ENCODE measurements at places on chromosomes 16 and 17.

DNA sequence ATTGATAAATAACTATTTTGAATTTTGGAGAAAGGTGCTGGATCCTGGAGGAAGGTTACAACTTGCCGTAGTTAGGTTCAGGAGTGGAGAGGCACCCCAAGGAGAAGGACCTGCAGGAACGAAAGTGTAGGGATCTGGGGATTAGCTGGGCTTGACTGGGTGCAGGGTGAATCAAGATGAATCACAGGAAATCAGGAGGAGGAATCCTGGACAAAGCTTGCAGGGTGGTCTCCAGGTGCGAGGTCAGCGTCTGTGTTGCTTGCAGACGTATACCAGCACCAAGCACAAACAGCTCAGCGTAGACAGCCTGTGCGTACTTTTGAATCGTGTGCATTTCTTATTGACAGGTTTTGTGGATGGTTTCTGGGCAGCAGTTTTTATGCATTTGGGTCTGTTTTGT lies 144.3 kb downstream of the MSI2 start:
- no peak for DNase-seq

DNA sequence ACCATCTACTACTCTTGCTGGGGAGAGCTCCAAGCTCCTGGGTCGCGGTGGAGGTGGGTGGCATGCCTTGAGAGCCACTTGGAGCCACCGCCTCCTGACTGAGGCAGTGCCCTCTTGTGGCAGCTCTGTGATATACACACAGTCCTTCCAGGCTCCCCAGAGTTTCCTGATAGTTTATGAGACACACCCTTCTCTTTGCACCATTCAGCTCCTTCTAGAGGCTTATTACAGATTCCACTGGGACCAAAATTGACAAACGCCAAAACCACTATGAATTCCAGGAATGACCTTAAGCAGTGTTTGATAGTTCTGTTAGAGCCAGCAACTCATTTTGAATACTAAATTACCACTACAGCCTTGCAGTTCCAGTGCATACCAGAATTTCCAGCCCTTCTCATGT lies 170.1 kb upstream of the CDH13 start:
- no peak for DNase-seq

DNA sequence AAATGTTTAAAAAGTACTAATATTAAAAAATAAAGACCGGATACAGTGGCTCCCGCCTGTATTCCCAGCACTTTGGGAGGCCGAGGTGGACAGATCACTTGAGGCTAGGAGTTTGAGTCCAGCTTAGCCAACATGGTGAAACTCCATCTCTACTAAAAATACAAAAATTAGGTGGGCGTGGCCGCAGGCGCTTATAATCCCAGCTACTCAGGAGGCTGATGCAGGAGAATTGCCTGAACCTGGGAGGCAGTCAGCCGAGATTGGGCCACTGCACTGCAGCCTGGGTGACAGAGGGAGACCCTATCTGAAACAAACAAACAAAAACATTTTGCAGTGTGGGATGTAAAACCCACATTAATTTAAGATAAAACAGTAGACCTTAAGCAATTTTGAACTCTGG lies 11.8 kb downstream of the CDC27 start:
- DNase-seq, result no peak

DNA sequence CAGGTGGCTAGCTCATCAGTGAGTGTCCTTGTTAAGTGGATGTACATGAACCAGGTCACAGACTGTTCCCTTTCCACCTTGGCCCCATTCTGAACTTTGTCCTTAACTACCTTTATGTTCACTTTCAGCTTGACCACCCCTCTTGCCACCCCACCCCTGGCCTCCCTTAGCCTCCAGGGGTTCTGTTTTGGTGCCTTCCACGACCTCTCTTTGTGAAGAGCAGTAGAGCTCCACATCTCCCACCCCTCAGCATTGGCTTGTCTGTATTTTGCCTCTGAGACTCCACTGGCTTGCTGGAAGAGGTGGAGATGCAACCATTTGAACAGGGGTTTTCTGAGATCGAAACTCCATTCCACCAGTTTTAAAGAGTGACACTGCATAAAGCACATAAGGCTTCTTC lies 123.5 kb downstream of the RGS9 start:
- no peak for DNase-seq

- no peak for DNase-seq
Measured at GRCh38 chr16:49019081-49019633, 262.5 kb downstream of the CBLN1 start.

GRCh38 chr17:77346765-77347164 lies 206.0 kb downstream of the SEC14L1 start:
- no peak for DNase-seq

DNA sequence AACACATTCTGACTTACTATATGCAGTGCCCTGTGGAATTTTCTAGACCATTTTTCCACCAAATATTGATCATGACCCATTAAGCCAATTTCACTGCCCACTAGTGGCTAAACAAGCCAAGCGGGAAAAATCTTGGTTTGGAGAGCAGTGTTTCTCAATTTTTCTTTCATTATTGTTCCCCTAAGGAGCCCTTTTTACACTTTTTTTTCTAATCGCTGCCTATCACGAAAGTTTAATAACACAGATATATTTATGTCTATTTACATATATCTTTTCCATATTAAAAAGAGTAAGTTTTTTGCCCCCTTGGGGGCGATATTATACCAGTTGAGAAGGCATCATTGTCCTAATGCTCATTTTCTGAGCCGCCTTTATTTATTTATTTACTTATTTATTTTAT lies 10.8 kb upstream of the TLCD3B start:
- no peak for DNase-seq

GRCh38 chr16:86480444-86480843 lies 29.9 kb upstream of the FOXF1 start:
- no peak for DNase-seq

DNA sequence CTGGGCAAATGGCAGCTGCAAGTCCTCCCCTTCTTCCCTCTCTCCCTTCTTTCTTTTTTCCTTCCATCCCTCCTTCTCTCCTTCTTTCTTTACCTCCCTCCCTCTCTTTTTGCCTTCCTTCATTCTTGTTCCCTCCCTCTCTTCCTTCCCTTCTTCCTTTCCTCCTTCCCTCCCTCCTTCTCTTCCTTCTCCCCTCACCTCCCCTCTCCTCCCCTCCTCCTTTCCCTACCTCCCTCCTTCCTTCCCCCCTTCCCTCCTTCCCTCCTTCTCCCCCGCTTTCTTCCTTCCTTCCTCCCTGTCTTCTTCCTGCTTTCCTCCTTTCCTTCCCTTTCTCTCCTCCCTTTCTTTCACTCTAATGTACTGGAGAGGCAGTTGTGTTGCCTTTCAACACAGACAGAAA lies 110.8 kb upstream of the SALL1 start:
- no peak for DNase-seq

DNA sequence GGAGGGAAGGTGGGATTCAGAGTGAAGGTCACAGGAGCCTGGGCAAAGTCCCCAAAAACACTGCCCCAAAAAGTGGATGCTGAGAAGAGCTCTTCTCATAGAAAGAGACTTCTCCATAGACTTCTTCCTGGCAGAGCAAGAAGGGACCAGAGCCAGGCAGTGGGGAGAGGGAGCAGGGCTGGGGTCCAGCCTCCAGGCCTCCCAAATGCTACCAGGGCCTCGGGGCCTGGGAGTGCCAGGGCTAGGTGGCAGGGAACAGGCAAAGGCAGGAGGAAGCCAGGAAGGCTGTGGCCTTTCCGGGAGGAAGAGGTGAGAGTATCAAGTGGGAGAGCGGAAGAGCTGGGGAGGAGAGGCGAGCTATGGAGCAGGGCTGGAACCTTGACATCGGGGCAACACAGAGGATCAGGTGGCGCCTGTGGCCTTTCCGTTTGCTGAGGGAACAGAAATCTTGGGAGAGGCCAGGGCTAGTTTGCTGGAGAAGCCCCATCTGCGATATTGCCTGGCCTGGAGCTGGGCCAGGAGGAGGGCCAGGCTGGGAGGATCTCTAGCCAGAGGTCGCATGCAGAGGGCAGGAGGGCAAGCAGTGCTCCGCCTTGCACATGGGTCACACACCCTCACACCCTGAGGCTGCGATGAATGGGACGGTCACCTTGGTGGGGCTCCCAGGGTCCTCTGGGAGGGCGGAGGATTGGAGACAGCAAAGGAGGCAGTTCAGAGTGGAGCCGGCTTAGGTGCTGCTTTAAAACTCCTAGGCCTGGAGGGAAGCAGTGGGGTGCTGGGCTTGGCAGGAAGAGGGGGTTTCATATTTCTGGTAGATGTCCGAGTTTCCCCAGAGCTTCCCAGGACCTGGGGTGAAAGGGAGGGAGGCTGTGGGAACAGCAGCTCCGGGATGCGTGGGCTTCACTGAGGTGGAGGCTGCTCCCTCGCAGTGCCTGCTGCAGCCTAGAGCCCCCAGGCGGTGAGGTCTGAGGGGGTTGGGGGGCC lies 3.4 kb downstream of the SLC16A5 start:
- DNase-seq, result no peak

DNA sequence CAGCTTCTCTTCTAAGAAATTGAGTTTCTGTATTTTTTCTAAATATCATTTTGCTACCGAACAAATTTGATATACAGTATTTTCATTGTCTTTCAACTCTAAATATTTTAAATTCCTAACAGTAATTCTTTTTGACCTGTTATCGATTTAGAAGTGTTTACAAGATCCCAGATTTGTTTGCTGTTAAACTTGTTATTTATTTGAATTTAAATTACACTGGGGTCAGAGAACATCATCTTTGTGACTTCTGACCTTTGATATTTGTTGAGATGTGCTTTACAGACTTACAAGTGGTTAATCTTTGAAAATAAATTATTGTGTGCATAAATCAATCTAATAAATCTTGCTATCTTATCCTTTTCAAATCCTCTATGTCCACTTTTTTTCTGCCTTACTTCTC lies 94.2 kb downstream of the ARHGAP44 start:
- DNase-seq, result no peak

GRCh38 chr17:30308406-30308805 lies 16.7 kb upstream of the BLMH start:
- no peak for DNase-seq

GRCh38 chr16:398561-399339 lies 1.8 kb downstream of the NME4 start:
- DNase-seq, result no peak

DNA sequence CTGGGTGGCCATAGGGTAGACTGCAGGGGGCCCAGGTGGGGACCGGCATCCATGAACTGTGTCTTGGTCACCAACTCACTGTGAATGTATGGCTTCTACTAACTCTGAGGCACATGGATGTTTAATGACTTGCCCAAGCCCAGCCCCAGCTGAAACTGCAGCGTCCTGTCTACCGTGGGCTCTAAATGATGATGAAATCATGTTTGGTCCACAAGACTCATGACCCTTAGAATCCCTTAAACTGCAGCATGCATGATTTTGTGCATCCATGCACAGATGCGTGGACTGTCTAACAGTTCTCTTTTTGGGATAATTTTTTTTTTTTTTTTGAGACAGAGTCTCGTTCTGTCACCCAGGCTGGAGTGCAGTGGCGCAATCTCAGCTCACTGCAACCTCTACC lies 32.4 kb upstream of the CREBBP start:
- DNase-seq, result no peak

DNA sequence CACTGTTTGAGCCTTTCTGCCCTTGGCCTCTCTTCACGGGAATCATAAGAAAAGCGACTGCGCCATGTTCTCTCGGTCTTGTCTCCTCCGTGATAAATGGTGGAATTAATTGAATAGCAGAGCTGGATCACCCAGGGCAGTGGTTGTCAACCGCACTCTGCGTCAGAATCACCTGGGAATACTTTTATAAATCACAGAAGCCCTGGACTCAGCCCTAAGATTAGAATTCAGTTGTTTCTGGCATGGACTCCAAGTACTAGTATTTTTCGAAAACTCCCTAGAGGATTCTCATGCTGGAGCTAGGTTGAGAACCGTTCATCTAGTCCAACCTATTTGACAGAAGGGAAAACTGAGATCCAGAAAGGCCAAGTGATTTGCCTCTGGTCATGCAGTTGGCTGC lies 64.1 kb downstream of the SPACA3 start:
- DNase-seq, result no peak

DNA sequence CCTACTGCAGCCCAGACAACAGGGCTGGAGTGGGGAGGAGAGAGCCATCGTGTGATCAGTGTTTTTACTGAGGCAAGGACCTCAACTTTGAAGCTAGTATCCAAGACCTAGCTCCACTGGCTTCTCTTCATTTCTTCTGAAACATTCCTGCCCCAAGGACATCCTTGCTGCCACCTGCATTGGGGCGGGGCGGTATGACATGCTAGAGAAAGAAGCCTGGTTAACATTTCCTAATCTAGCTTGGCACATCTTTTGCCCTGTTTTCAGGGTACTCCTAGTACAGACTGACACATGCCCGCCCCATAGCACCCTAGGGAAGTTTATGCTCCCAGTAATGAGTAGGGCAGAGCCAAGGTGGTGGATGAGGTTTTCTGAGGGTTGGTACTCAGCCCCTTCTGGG lies 17.8 kb upstream of the ANKRD40CL start:
- DNase-seq, result no peak

GRCh38 chr17:80453126-80453997 lies 23.0 kb downstream of the NPTX1 start:
- DNase-seq, result no peak

DNA sequence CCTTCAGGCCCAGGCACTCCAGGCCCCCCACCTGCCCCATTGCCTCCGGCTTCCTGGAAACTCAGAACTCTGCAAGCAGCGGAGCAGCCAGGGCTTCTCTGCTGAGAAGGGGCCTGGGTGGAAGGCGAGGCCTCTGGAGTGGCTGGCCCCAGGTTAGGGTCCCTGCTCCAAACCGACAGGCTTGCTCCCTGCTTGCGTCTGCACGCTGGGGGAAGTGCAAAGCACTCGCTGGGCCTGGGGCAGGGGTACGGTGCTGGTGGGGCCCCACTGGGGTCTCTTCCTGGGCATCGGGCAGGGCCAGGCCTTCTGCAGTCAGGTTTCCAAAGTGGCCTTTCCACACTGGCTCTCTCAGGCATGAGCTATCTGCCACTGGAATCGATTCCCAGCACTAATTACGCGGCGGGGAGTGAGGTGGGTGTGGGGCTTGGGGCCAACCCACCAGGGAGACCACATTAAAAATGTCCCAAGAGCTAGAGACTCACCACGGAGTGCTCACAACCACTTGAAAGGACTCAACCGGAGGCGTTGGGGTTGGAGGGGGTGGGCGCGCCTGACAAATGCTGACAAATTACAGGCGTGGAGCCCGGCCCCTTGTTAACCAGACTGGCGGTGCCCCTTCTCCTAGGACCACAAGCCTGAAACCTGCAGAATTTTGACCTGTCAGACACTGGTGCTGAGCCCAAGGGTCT lies 17.9 kb downstream of the FAM83G start:
- no peak for DNase-seq

DNA sequence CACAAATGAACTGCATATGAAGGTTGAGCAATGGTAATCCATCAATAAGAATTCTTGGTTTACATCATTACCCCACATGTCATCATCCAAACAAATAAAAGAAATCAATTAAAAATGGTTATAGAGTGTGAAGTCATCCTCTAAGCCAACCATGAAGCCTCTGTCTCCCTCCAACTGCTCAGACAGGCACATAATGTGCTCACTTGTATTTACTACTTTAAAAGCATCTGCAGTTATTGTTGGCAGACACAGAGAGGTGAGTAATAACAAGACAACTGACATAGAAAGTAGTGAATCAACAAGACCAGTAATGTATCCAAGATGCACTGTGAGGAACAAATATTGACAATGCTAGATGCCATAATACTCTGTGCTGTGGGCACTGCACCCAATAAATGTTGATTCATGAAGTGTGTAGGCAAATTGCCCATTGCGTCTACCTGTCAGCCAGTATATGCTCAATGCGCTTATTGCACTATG lies 20.0 kb downstream of the ADAMTS18 start:
- DNase-seq, result no peak

All from D721Med (cell line).